Activated CD4-positive, alpha-beta T cell treated with anti-CD3 and anti-CD28 coated beads for 24 hours (primary cell): ENCODE measurements at places on chromosomes 1 and 21.

GRCh38 chr1:210159211-210159610 lies 73.4 kb upstream of the SERTAD4 start:
- no peak for DNase-seq

GRCh38 chr1:94832446-94832845 lies 12.3 kb downstream of the SLC44A3 start:
- no peak for DNase-seq

DNA sequence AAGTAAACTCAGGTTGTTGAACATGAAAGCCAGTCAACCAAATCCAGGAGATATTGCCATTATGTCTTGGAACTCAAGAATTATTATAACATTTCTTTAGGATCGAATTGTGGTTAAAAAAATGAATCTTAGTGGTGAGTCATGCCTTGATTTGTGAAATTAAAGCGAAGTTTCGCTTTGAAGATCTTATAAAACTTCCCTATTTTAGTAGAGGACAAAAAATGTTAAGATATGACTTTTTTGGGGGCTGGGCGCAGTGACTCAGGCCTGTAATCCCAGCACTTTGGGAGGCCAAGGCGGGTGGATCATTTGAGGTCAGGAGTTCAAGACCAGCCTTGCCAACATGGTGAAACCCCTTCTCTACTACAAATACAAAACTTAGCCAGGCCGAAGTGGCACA lies 39.5 kb upstream of the PTBP2 start:
- no peak for DNase-seq

DNA sequence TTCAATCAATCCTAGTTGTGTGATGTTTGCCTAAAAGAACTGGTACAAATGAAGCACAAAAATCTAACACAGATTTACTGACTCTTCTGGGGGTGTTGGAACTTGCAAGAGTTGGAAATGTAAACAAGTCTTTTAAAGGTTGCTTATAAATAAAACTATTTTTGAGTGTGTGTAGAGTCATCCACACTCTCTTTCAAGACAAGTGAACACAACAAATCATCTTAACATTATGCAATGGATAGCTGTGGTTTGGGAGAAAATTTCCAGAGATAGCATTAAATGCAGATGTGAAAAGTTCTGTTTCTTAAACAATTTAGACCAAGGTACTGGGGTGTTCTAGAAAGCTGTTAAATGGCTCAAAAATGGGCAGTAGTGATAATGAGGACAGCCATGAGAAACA lies 28.7 kb downstream of the C1orf87 start:
- no peak for DNase-seq

DNA sequence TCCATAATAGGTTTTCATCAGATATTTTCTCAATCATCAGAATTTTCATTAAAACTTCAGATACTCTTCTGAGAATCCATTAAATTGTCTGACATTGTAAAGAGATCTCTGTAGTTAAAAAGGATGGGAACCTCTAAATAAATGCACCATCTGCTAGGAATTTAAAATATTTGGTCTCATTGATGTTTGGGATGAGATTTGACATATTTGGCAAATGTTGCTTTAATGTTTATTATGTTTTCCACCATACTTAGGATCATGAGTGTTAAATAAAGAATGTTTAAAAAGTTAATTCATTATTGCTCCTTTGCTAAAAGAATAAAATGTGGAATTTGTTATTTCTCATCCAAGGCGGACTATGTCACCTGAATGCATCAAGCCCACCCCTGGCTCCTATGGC lies 85.5 kb upstream of the VANGL1 start:
- DNase-seq = no peak

GRCh38 chr1:58618303-58618702 lies 41.3 kb upstream of the TACSTD2 start:
- no peak for DNase-seq

DNA sequence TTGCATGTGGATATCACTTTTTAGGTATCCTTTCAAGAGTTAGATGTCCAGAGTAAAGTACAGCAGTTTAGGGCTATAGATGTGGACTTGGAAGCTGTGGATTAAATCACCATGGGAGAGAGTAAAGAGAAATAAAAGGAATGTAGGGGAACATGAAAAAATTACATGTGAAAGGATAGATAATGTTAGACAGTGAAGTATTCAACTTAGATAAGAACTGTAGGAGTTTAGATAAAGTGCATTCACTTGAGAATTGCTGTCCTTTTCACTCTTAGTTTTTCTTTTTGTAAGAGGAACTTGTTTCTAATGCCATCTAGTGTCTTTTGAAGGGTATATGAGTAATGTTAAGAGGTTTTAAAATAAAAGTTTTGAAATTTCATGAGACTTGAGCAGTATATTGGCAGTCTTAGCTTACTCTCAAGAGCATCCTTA lies 40.1 kb downstream of the MAST2 start:
- no peak for DNase-seq

DNA sequence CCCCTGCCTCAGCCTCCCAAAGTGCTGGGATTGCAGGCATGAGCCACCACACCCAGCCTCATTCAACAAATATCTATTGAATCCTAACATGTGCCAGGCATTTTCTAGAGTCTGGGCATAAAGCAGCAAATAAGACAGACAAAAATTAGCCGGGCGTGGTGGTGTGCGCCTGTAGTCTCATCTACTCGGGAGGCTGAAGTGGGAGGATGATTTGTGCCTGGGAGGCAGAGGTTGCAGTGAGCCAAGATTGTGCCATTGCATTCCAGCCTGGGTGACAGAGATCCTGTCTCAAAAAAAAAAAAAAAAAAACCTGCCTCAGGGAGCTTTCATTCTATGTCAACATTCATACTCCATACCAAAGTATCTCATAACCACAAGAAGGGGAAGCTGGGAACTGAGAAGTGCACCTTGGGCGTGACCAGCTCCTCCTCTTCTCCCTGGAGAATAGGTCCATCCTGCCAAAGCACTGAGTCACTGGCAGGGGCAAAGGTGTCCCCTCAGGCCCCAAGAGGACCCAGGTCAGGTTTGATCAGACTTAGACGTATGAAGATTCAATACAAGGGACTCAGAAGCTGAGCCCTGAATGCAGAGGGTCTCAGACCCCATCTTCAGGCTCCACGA lies 36.8 kb upstream of the PPP1R15B start:
- DNase-seq = no peak

- no peak for DNase-seq
Measured at GRCh38 chr1:54866801-54867716, 19.9 kb downstream of the DHCR24 start.

DNA sequence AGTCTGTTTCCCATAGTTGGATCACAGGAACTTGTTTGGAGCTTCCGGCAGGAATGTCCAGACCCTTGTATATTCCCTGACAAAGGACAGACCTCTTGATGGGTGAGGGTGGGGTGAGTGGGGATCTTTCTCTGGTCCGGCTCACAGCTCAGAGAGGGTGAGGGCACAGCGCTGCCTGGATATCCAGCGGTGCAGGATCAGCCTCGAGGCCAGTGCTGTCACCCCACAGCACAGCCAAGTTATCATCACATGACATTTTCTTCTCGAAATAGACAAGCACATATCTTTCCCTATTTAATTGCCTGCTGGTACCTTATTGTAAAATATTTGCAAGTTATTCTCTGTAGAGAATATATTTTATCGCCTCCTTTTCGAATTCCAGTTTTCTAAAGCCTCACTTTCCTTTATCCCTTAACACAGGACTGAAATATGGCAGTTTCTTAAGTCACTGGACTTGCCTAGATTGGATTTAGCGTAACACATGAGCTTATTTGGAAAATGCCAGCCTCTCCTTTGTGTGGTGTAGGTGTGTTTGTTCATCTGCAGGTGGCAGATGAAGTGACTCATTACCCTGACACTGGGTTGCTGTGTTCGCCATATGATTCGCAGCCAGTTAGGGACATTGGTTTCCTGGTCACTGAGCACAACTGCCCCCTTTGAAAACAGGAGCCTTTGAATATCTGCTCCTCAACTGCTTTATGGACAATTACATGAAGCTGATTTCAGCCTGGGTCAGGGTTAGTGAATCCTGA lies 21.4 kb downstream of the CLIC6 start:
- no peak for DNase-seq

GRCh38 chr1:12528021-12528852 lies 89.8 kb downstream of the DHRS3 start:
- DNase-seq = no peak

GRCh38 chr1:229018674-229019295 lies 252.1 kb upstream of the RAB4A start:
- DNase-seq = no peak

DNA sequence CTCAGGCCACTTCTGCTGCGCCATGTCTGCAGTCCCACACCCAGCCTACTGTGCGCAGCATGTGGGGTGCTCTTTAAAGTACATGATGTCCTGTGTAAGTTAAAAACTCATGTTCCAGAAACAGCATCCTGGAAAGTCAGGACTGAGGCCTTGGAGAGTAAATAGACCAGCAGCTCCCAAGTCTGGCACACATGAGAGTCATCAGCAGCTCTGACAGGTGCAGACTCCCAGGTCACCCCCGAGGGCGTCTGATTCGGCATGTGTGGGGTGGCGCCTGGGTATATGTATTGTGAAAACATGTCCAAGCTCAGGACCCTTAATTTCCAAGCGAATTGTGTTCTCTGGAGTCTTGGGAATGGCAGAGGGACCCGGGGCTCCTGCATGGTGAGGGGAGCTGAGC lies 120.1 kb upstream of the RUNX3 start:
- DNase-seq = no peak

DNA sequence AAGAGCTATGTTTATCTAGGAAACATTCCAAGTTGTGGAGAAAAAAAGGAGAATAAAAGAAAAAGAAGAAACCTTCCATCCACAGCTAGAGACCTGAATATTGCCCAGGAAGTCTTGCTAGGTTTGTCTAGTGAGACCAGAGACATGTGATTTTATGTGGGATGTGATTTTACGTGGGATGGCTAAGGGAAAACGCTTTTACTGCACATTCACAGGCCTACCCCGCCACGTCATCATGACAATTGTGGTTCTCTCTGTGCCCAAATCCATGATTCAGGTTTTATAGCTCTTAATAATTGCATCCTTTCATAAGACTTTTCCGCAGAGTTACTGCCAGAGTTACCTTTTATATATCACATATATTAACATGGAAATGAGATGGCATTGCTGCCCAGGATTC lies 86.4 kb upstream of the SSX2IP start:
- DNase-seq = no peak

DNA sequence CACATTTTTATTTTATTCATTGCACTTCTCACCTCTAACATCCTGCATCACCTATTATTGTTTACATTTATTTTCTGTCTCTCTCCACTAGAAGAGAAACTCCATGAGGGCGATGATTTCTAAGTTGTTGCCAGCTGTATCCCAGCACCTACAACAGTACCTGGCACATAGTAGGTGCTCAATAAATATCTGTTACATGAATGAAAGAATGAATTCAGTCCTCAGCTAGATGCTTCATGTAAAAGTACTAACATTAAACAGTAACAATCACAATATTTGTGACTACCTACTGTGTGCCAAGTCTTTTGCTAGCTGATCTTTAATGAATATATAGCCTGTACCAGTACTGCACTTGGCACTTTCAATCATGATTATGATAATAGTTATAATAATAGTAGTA lies 3.0 kb downstream of the TAS1R2 start:
- no peak for DNase-seq

GRCh38 chr1:101262630-101263348 lies 26.0 kb downstream of the S1PR1 start:
- no peak for DNase-seq

DNA sequence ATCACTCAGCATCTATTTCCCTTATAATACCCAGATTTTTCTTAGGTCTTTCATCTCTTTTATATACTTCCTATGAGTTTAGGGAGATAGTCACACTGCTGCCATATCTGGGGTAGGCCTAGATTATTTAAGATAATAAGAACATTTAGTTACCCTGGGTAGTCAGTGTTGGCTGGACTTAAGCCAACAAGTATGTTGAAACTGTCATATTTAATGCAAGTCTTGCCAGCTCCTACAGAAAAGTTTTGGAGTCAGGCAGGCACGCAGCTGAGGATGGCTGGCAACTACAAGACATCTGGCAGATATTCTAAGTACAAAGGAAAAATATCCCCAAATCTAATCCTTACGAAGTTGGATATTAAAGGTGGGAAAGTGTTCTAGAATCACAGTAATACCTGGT lies 19.2 kb upstream of the DEPDC1 start:
- no peak for DNase-seq

DNA sequence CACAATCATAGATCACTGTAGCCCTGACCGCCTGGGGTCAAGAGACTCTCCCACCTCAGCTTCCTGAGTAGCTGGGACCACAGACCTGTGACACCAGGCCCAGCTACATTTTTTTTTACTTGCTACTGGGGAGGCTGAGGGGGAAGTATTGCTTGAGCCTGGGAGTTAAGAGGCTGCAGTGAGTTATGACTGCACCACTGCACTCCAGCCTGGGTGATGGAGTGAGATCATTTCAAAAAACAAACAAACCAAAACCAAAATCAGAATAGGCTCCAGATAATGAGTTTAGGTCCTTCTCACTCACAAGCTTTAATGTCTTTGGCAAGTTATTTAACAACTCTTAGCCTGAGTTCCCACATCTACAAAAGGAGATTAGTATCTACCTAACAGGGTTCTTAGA lies 22.8 kb downstream of the WDR26 start:
- no peak for DNase-seq

GRCh38 chr1:243409284-243409683 lies 153.4 kb downstream of the SDCCAG8 start:
- DNase-seq = no peak

DNA sequence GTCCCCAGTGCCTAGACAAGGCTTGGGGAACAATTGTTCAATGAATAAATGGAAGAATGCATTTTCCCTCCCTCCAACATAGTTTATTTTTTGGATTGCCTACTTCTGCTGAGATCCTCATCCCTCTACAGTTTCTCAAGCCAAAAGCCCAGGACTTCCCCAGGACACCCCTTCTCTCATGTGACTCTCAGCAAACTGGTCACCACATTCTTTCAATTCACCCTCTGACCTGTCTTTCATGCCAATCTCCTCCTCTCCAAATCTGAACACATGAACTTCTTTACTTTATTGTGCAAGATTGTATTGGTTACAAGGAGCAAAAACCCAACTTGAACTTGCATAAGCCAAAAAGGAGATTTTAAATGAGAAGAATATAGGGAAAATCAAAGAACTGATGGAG lies 103.2 kb upstream of the JUN start:
- no peak for DNase-seq

- DNase-seq = no peak
Measured at GRCh38 chr1:26459573-26460031, 12.6 kb upstream of the HMGN2 start.

DNA sequence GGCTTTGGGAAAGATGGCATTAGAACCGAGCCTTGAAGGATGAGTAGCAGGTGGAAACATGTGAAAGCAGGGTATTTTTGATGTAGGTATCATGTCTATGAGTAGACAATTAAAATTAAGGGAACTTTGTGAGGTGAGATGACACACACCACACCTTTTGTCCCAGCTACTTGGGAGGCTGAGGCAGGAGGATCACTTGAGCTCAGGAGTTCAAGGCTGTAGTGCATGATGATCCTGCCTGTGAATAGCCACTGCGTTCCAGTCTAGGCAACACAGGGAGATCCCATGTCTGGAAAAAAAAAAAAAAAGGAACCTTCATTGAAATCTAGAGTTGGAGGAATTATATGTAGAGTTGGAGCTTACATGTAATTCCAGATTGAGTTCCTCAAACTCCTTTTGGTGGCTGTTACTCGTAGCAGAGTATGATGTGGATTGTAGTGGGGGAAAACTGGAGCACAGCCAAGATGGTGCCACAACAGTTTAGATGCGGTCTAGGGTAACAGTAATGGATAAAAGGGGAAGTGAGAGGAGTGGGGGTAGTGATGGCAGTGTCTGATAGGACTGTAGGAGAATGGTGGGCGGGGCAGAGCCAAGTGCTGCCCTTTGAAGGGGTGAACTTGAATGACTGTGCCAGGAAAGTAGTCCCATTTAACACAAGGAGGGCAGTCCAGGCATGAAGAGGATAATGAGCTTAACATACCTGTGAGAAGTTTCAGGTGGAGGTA lies 17.4 kb downstream of the AK4 start:
- no peak for DNase-seq

GRCh38 chr1:205259324-205259832 lies 31.6 kb downstream of the TMCC2 start:
- DNase-seq = no peak
